ENCODE measurements at places on chromosomes 7 and 10.

GRCh38 chr7:113113912-113114311 is 4.4 kb downstream of the SMIM30 start:
- no peak for DNase-seq

DNA sequence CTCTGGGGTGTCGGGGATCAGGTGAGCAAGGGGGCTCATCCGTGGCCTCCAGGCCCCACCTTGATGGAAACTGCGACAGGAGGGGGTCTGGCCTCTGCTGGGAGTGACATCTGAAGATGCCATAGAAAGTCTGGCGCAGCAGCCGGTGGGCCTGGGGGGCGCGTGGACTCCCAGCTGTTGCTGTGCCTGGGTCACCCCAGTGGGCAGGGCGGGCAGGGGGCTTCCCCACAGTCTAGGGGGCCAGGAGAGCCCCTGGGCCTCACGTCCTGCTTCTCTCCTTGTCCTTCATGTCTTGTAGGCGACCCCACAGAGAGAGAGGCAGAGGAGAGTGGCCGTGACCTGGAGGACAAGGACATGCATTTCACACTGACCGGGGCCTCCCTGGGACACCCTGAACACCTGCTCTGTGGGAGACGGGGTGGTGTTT is 450.5 kb downstream of the DNAJB6 start:
- DNase-seq, result no peak

- no peak for DNase-seq
Observed at GRCh38 chr7:1970895-1971294, 261.9 kb downstream of the MAD1L1 start.

DNA sequence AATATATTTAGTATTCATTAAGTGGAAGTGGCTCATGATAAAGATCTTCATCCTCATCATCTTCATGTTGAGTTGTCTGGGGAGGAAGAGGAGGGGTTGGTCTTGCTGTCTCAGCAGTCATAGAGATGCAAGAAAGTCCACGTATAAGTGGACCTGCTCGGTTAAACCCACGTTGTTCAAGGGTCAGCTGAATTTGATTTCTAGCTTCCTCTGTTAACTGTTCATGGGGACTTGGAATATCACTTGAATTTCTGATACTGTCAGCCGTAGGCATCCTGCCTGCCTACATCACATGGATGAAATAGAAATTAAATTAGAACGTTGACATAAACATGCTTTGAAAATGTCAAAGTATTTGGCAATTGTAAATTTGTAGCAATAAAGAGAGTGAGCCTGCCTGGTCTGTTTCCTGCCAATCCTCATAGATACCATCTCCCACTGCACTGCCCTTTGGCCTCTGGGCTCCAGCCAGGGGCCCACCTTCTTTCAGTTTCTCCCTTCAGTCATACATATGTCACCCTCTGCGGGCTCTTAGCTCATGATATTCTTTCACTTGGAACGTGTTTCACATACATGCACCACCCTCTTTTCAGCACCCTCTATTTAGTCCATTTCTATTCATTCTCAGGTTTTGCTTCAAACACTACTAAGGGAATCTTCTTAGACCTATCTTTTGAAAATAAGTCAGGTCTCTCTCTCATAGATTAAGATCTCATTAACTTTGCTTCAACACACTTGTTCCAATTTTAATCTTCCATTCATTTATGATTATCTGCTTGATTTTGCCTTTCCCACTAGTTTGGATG is 376.3 kb downstream of the IPMK start:
- no peak for DNase-seq

- no peak for DNase-seq
Observed at GRCh38 chr7:70352906-70353305, 754.6 kb downstream of the AUTS2 start.

- DNase-seq, result no peak
Observed at GRCh38 chr10:103487410-103487708, 6.1 kb upstream of the NEURL1 start.

GRCh38 chr10:33015761-33016547 is 57.9 kb upstream of the ITGB1 start:
- DNase-seq, result no peak

- no peak for DNase-seq
Observed at GRCh38 chr10:119516381-119517234, 25.9 kb downstream of the RGS10 start.

DNA sequence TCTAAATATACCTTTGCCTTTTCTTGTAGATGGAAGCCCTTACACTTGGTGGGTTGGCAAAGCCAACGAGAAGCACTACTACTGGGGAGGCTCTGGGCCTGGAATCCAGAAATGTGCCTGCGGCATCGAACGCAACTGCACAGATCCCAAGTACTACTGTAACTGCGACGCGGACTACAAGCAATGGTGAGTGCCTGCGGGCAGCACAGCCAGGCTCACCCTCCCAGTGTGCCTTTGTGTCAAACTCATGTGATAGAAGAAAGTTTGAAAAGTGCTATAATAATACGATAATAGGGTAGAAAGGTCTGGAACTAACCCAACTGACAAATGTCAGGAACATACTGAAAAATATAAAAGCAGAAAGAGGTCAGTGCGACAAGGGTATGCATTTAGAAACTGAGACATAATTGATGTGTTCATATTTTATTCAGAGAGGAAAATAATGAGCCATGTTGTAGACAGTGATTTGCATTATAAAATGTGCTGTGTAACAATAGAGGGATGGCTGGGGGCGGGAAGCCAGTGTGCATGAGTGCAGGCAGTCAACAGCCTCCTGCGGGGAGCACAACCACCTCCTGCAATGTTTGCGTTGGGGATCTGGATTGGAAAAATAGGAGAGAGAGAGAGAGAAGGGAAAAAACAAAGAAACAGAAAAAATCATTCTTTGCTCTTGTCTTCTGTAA is 686.9 kb upstream of the C7orf33 start:
- no peak for DNase-seq

DNA sequence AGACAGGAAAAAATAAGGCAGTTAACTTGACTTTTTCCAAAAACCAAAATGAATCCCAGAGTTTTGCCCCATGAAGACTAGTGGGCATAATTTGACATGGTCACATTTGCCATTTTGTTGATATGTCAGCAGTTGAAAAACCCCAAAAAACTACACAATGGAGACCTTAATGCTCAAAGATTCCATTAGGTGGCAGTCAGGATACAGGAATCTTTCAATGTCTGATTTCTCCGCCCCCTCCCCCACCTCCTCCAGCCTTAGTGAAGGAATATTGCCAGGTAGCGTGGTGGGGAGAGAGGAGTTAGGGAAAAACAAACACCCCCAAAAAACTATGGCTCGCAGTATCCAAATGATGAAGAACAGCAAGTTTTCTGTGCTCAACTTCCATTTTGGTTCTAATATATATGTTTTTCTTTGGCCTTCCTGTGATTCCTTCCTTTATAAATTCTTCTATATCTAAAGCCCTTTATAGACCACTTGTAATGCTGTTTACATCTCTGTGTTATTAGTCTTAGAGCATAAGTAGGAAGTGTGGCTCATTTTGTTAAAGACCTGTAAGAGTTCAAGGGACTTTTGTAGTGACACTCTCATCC is 6.7 kb upstream of the SMNDC1 start:
- DNase-seq, result no peak

GRCh38 chr7:124550036-124550435 is 215.6 kb downstream of the GPR37 start:
- DNase-seq, result no peak

GRCh38 chr7:85341121-85341520 is 154.3 kb upstream of the SEMA3D start:
- no peak for DNase-seq

All from stimulated activated CD8-positive, alpha-beta memory T cell treated with anti-CD3 and anti-CD28 coated beads, Interleukin-4, amount 100 ng/mL, for 1 hour (primary cell).